ENCODE measurements at places on chromosomes 7 and 10.

DNA sequence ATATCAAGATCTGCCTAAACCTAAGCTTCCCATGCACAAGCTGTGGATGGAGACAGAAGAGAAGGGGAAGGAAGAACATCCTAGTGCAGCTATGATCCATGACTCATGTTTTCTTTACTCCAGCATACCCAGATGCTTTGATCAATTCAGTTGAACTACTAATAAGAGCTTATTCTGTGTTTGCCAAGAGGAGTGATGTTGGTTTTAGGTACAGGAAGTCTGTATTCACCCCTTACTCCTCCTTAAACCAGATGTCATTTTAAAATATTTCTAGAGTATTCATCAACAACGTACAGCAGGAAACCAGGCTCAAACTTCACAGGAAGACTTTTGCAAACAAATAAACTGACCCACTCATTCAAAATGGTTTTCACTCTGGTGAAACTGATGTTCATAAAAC is 29.2 kb downstream of the PANK1 start:
- DNase-seq = no peak

GRCh38 chr10:118106426-118106825 is 59.7 kb upstream of the RAB11FIP2 start:
- no peak for DNase-seq

GRCh38 chr7:149776848-149777407 is 3.5 kb upstream of the ZNF467 start:
- DNase-seq = no peak

- DNase-seq = no peak
Measured at GRCh38 chr10:60427709-60428386, 38.2 kb upstream of the ANK3 start.

DNA sequence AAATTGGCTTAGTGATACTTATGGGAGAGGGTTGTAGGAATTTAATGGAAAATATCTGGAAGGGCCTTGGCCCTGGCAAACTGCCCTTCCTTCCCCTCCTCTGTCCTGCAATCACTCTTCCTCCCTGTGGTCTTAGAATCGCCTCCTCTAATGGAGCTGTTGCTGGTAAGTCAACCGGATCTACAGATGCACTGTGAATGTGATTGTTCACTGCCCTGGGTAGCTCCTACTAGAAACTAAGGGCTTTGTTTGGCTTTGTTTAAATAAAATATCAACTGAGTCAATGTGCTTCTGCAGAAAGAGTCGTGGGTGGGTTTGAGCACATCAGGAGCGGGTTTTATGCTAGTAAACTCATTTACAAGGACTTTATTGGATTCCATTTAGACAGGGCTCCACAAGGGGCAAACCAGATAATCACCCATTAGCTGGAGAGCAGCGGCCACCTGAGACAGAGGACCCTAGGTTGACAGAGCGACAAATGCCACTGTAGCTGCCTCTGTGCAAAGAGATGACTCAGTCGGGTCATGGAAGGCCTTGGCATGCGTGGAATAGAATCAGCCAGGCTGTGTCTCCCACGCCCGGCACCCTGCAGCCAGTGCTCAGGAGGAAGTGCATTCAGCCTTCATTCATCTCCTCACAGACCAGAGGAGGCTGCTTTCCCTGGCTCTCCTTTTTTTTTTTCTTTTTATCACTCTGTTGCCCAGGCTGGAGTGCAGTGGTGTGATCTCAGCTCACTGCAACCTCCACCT is 97.9 kb downstream of the GAD2 start:
- no peak for DNase-seq

DNA sequence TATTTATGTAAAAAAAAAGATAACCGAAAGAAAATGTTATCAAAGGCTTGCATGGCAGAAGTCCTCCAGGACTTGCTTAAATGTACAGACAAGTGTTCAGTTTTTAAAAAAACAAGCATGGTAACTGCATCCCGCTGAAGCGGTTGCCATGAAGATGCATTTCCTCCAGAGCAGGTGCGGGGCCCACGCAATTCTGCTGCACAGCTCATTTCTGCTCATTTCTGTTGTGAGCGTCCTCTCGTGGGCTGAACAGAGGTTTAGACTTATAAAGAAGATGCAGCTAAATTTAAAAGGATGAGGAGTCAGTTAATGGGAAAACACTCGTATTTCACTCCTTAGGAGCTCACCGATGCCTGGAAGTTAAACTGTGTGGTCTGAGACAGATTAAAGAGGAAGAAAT is 247.6 kb downstream of the DNAJB6 start:
- no peak for DNase-seq

DNA sequence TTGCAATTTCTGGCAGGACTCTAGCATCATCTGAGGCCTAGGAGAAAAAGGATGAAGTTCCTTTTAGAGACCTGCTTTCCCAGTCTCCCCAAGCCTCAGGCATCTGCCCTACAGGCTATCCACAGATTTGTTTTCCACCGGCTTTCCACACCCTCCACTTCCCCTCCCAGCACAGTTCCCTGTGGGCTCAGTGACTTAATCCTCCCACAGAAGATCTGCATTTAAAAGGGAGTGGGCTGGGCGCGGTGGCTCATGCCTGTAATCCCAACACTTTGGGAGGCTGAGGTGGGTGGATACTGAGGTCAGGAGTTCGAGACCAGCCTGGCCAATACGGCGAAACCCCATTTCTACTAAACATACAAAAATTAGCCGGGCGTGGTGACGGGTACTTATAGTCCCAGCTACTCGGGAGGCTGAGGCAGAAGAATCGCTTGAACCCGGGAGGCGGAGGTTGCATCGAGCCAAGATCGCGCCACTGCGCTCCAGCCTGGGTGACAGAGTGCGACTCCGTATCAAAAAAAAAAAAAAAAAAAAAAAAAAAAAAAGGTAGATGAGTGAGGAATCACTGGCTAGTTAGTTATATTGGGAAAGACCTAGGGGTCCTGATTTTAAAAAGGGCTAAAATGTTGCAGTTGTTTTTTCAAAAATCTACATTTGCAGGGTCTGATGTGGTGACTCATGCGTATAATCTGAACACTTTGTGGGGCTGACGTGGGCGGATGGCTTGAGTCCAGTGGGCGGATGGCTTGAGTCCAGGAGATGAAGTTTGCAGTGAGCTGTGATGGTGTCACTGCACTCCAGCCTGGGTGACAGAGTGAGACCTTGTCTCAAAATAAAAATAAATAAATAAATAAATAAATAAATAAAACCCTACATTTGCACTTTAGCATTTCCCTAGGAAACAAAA is 119.5 kb downstream of the BAMBI start:
- no peak for DNase-seq

GRCh38 chr10:89357975-89358374 is 19.9 kb upstream of the IFIT1B start:
- DNase-seq = no peak

GRCh38 chr7:116242178-116242577 is 31.8 kb downstream of the TES start:
- DNase-seq = peak; percentile 53

GRCh38 chr10:60629332-60629731 is 148.9 kb upstream of the CDK1 start:
- no peak for DNase-seq

GRCh38 chr10:123559066-123559822 is 106.9 kb upstream of the GPR26 start:
- DNase-seq = peak; percentile 48

- no peak for DNase-seq
Measured at GRCh38 chr10:103558911-103559310, 65.4 kb downstream of the NEURL1 start.

DNA sequence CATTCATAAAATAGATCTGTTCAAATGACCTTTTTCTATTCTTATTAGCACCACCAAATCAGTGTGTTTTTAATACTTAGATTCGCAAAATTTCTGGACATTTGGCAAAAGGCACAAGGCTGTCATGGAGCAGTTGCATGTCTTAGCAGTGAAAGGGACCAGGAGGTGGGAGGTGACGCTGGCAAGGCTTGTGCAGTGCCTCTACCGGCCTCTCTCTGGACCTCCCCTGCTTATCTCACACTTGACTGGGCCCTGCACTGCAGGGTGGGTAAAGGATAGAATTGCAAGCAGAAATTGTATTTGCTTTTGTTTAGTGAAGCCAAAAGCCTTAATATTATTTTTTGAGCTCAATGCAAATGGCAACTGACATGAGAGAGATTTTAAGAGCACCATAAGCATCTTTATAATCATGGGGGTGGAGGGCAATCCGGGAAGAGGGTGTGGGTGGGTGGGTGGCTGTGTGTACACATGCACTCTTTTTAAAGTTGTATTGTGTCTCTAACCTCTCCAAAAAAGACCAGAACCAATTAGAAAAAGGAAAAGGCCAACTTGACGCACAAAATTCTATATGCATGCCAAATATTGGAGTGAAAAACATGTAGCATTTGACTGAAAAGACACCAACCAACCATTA is 106.3 kb downstream of the WNT2 start:
- DNase-seq = no peak

GRCh38 chr10:112426111-112426510 is 20.6 kb downstream of the ZDHHC6 start:
- no peak for DNase-seq

GRCh38 chr10:100519311-100520051 is at the start of gene SEC31B:
SEC31B (minus strand) TSS chr10:100519861; CDS start chr10:100516952, 2,909 bp downstream.
- no peak for DNase-seq

DNA sequence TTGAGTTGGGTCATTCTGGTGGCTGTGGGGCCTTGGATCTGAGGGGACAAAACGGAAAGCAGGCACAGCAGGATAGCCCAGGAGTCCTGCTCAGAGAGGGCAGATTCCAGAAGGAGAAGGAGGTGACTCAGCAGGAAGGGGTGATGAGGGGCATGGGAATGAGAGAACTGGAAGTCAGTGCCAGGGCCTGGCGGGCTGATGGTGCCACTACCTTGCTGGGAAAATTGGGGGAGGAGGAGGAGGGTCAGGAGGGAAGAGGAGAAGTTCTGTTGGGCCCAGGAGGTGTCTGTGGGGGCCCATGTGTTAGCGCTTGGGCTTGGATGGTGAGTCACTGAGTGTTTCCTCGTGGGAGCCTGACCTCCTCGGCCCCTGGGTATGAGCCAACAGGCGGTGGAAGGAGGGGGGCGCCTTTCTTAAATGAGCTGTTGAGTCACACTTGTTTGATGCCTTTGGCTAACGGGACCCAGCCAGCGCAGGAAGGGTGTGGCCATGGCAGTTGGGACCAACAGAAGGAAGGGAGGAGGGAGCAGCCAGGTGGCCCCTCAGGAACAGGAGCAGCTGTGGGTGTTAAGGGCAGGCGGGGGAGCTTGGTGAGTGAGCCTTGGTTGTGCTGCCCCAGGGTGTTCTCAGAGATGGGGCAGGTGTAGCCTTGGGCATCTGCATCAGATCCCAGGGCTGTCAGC is 130.0 kb upstream of the BTBD16 start:
- peak; percentile 92 for DNase-seq

GRCh38 chr7:140542228-140542603 is 62.9 kb upstream of the MKRN1 start:
- peak; percentile 27 for DNase-seq

DNA sequence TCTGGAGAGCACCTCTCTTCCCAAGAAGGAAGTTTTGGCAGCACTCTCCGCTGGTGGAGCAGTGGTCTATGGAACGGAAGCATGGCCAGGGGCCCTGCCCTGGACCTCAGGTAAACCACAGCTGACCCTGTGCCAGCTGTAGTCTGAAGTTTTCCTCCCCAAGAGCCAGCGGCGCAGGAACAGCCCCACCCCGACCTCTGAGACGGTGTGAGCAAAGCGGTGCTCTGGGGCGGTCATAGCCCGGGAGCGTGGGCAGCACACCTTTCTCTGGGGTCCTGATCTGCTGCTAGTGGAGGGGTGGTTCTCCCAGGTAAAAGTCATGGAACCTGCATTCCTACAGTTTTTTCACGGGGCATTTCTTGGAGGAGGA is 52.6 kb downstream of the TSPAN15 start:
- no peak for DNase-seq

- DNase-seq = no peak
Measured at GRCh38 chr7:157446322-157446721, 109.5 kb downstream of the DNAJB6 start.

DNA sequence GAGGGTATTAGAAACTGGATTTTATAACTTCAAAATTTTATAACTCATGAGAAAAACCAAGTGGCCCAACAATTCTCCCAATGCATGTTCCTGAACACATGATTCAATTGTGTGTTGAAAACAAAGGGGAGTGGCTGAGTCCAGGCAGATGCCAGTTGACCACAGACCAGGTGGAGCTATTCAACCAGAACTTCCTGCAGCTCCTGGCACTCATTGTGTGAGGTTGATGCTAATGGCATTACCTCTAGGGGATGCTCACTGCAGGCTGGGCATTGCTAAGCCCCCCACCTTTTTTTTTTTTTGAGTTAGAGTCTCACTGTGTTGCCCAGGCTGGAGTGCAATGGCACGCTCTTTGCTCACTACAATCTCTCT is 20.3 kb downstream of the MYOF start:
- DNase-seq = no peak

DNA sequence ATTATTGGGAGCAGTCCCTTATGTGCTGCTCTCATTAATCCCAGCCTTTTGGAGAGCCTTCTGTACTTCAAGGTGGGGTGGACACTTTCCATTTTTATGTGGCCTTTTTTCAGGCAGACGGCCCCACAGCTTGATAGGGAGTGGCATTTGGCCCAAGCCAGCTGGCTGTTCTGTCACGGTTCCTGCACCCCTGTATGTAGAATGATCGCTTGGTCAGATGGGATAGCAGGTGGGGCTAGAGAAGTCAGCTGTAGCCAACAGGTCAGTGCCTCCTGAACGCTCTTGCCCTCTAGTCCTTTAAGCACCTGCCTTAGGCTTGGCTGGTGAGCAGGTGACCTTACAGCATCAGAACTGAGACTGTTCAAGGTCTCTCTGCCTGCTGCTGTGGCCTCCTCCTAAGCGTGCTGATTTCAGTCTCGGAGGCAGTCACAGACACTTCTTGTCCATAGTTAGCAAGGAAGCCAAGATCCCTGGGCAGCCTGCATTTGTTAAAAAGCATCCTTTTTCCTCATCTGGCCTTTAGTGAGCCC is 95.3 kb downstream of the LRRC4 start:
- no peak for DNase-seq

DNA sequence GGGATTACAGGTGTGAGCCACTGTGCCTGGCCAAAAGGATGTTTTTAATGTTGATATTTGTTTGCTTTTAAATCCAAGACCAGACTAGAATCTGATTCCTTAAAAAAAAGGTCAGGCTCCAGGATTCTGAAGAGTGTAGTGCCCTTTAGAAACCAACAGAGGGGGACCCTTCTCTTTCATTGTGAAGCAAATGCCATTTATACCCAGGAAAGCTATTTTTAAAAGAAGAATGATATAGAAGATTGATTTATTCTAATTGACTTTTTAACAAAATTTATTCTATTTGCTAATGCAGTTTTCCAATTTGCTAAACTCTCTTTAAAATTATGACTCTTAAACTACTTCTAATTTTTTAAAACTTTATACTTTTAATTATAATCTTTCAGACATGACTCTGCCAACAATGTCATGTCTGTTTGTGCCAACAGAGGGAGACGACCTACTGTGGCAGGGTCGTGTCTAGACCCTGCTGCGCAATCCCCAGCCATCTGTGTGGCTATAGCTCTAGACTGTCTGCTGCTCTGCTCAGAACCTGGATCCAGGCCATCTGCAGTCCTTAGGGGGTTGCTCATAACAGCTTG is 201.0 kb upstream of the IMMP2L start:
- peak; percentile 54 for DNase-seq

DNA sequence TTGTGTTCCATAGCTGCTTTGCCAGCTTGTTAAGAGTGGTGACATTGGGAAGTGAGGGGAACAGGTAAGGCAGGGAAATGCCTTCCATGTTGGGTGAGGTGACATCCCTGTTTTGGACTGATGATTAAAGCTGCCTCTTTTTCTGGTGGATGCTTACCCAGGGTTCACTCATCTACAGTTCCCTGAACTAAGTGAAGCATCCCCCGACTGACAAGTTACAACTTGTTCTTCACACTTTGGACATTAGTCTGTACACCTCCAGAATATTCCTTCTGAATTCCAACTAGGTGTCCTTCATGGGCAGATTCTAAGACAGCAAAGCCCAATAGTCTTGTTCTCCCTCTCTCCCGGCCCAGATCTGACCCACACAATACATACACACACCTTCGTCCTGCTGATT is 63.4 kb downstream of the HDAC9 start:
- no peak for DNase-seq
